ENCODE measurements at places on chromosomes 3 and 15.

- H3K27ac ChIP-seq = no peak overlapping the region
- no peak for DNase-seq
- H3K4me3 ChIP-seq = no peak overlapping the region
- no peaks in the 10 kb centered on the region for H3K36me3 ChIP-seq
- H3K27me3 ChIP-seq = peaks cover 11% of the 10 kb centered on the region
- H3K4me1 ChIP-seq = no peaks in the 10 kb centered on the region
Measured at GRCh38 chr3:73500321-73500720, 124.4 kb downstream of the PDZRN3 start.

- no peak overlapping the region for H3K27ac ChIP-seq
- H3K27me3 ChIP-seq = peaks cover 8% of the 10 kb centered on the region
- no peaks in the 10 kb centered on the region for H3K36me3 ChIP-seq
Measured at GRCh38 chr15:56758770-56759449, 25.6 kb upstream of the ZNF280D start.

DNA sequence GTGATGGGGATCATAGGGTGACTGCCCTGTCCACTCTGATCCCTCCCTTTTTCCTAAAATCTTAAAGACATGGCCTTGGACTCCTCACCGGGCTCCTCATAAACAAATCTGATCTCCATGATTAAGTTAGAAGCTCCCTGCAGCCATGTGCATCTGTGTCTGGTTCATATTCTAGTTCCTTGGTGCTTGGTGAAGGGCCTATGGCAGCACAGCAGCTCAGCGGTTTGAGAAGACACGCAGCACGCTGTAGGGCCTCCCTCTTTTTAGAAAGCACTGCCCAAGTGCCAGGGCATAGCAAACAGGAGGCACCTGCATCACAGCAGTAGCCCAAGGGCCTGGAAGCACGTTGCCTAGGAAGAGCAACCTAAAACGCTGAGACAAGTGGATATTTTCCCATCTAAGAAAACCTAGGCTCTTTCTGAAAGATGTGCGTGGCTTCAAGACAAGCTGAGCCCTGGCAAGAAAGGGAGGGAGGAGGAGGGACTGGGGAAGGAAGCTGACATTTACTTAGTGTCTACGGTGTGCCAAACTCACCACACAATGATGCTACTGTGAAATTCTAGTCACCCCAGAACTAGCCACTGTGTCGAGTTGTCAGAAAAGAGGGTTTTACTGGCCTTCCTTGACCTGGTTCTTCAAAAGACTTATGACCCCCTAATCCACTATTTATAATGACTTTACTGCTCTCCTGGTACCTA is 14.9 kb upstream of the ULK3 start:
- H3K27ac ChIP-seq = peak overlapping the region; percentile 58
- no peaks in the 10 kb centered on the region for H3K27me3 ChIP-seq

DNA sequence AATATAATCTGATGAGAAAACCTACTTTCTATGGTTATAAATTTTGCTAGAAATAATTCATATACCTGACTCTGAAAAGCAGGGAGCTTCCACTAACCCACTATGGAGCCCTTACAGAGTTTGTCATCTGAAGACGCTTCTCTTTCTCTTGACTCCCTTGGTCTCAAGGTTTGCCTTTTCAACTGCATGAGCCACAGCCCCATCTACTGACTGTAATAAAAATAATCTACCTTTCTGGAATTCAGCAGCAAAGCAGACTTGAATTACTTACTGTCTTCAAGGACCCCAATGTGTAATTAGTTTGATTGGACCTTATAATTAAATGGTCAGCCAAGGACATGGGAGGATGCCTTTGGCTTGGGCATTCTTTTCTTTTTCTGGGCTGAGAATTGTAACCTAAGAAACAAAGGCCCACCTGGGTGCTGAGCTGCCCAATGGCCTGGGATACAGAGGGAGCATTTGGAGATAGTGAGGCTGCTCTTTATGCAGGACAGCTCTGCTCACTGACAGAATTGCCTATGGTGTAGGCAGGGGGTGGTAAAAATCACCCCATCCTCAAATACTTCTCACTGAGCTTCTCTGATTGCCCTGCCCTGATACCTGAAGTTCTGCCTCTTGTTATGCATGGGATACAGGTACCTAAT is 178.6 kb upstream of the TRIM42 start:
- peaks cover 6% of the 10 kb centered on the region for H3K27me3 ChIP-seq
- H3K27ac ChIP-seq = no peak overlapping the region
- no peak for DNase-seq
- no peaks in the 10 kb centered on the region for H3K36me3 ChIP-seq
- H3K4me1 ChIP-seq = no peaks in the 10 kb centered on the region

DNA sequence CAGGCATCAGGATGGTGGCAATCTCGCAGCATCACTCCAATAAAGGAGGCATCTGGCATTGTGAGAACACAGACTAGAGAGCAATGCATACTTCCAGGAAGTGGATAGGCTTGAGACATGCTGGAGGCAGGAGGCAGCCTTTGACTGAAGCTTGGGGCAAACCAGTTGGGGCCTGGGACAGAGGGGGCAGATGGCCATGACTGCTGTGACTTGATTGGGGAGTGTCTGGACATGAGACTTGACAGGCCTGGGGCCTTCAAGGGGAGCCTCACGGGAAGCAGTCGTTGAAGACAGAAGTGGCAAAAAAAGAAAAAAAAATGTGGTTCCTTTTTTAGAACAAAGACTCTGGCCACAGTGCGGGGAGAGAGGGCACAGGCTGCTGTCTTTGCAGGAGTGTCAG is 44.7 kb upstream of the CHRNA7 start:
- peaks cover 8% of the 10 kb centered on the region for H3K4me1 ChIP-seq
- no peak for DNase-seq
- H3K36me3 ChIP-seq = no peaks in the 10 kb centered on the region

DNA sequence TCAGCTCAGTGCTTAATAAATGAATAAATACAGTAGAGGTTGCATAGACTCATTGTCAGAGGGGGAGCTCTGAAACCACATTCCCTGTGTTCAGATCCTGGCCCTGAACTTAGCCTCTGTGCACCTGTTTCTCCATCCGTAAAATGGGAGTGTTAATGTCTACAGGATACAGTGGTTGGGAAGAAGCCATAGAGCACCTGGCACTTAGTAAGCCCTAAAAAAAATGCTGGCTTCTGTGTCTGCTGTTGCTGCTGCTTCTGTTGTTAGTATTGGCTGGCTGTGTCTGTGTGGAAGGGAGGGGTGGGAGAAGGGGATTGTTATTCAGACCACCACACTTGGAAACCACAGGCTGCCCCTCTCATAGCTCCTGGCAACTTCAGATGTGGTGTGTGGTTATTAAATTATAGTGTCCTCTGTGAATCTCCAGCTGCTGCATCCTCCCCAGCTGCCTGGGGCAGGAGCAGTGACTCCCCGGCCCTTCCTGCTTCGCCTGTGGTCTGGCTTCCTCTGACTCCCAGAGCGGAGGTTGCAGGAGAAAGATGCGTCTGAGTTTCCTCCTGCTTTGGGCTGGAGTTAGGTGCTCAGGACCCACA is 31.0 kb downstream of the FGD5 start:
- no peak overlapping the region for H3K4me3 ChIP-seq
- H3K27me3 ChIP-seq = no peaks in the 10 kb centered on the region
- H3K36me3 ChIP-seq = no peaks in the 10 kb centered on the region
- DNase-seq = no peak

DNA sequence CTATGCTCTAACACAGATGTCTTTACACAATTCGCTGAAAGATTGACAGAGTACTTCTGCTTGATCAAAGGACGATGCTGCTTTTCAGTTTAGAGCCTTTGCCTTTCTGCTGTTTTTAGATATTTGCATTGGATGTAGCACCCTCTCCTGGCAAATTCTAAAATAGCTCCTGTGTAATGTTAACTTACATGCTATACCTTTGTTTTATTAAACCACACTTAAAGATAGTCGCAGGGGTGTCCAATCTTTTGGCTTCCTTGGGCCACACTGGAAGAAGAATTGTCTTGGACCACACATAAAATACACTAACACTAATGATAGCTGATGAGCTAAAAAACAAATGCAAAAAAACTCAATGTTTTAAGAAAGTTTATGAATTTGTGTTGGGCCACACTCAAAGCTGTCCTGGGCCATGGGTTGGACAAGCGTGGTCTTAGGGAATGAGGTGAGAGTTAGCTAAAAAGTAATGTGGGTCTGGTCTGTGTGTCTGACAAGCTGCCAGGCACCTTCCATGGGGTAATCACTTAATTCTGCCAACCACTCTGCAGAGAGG is 62.9 kb downstream of the ATG7 start:
- DNase-seq = peak; percentile 71
- H3K27me3 ChIP-seq = no peaks in the 10 kb centered on the region
- peaks cover 41% of the 10 kb centered on the region for H3K36me3 ChIP-seq
- H3K4me1 ChIP-seq = peaks cover 2% of the 10 kb centered on the region

DNA sequence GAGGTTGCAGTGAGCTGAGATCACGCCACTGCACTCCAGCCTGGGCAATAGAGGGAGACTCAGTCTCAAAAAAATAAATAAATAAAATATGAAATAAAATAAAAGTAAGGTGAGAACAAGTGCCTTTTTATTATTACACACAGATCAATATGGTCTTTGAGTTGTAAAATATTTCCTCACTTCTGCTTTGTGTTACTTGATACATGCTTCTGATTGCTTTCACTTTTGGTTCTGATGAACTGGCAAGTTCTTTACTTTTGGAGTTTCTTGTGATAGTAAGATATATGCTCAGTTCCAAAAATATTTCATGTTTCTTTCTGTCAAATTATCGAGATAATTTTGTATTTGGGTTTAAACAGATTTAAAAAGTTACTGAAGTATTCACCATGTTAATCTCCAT is 16.6 kb upstream of the GYG1 start:
- no peaks in the 10 kb centered on the region for H3K4me1 ChIP-seq
- H3K4me3 ChIP-seq = no peak overlapping the region
- no peaks in the 10 kb centered on the region for H3K36me3 ChIP-seq
- no peak overlapping the region for H3K27ac ChIP-seq
- H3K27me3 ChIP-seq = no peaks in the 10 kb centered on the region

GRCh38 chr3:140756240-140757016 is 78.6 kb downstream of the TRIM42 start:
- H3K4me1 ChIP-seq = peaks cover 4% of the 10 kb centered on the region
- no peaks in the 10 kb centered on the region for H3K36me3 ChIP-seq
- no peak for DNase-seq
- H3K27ac ChIP-seq = no peak overlapping the region
- H3K4me3 ChIP-seq = no peak overlapping the region

DNA sequence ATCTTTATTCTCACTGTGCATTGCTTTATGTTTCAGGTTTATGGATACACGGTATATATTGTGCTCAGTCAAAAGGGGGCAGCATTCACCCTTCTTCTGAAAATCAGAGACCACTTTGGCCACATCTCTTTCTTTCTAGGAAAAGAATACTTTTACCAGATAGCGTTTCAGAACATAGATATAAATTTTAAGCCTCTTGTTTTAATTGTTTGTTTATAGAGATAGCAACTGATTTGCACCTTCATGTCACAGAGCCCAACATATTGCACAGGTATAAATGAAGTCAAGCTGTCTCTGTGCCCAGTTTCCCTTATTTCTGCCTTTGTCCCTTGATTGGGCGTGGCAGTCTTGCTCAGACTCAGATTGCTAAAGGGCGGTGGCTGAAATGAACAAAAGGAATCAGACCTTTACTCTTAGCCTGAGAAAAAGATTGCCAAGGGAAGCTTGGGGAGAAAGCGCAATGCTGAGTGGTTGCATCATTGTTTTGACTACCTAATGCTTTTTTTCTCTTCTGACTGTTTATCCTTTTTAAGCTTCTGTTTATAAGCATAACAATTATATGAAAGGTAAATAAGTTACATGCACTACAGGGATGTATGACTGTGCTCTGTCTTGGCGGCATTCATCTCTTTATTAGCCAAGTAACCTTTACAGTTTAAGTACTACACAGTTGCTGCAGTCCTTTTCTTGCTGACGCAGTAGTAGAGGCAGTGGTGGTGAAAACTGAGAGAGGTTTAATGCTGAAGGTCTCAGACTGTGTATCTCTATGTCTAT is 70.8 kb upstream of the ZBTB20 start:
- no peak overlapping the region for H3K27ac ChIP-seq
- no peak overlapping the region for H3K4me3 ChIP-seq
- no peak for DNase-seq
- H3K4me1 ChIP-seq = no peaks in the 10 kb centered on the region
- peaks cover 6% of the 10 kb centered on the region for H3K27me3 ChIP-seq

- DNase-seq = no peak
- no peak overlapping the region for H3K27ac ChIP-seq
- H3K27me3 ChIP-seq = no peaks in the 10 kb centered on the region
- H3K36me3 ChIP-seq = peaks cover 4% of the 10 kb centered on the region
Measured at GRCh38 chr3:15023719-15024118, 41.4 kb downstream of the MRPS25 start.

GRCh38 chr3:37054370-37054769 is 61.1 kb downstream of the MLH1 start:
- no peak for DNase-seq
- no peak overlapping the region for H3K27ac ChIP-seq
- no peaks in the 10 kb centered on the region for H3K27me3 ChIP-seq
- no peaks in the 10 kb centered on the region for H3K4me1 ChIP-seq
- peaks cover 4% of the 10 kb centered on the region for H3K36me3 ChIP-seq
- no peak overlapping the region for H3K4me3 ChIP-seq

DNA sequence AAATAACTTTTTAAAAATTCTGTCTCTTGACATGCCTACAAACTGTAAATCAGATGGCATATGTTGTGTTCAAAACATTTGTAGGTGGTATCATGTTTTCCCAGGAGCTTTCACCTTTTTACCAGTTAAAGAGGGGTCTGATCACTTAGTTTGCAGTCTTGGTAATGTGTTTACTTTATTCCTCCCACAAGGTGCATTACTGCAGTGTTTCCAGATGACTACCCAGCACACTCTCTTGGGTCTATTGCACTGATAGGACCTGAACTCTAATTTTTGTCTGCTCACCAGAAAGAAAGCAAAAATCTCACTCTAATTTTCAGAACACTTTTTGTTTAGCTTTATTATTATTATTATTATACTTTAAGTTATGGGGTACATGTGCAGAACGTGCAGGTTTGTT is 734.1 kb downstream of the GBE1 start:
- H3K36me3 ChIP-seq = no peaks in the 10 kb centered on the region
- H3K4me3 ChIP-seq = no peak overlapping the region
- no peaks in the 10 kb centered on the region for H3K4me1 ChIP-seq
- H3K27me3 ChIP-seq = no peaks in the 10 kb centered on the region
- no peak overlapping the region for H3K27ac ChIP-seq

GRCh38 chr3:59273976-59274375 is 224.2 kb upstream of the CFAP20DC start:
- no peak overlapping the region for H3K4me3 ChIP-seq
- no peaks in the 10 kb centered on the region for H3K27me3 ChIP-seq
- DNase-seq = no peak
- H3K27ac ChIP-seq = no peak overlapping the region
- H3K4me1 ChIP-seq = no peaks in the 10 kb centered on the region

DNA sequence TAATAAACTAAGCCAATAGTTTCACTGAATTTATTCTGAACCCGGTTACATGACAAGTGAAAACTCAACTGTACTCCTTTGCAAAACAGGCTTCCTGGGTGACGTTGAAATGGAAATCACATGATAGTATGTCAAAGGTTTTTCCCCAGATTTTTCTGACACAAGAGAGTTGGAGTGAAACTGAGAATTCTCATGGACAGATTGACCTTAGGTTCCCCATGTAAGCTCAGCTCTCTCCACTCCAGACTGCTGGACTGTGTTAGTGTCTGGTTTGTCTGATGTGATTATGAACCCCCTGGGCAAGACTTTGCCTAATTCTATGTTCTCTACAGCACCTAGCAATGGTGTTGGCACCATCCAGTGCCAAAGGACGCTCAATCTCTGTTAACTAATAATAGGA is 219.7 kb upstream of the COL8A1 start:
- H3K4me1 ChIP-seq = no peaks in the 10 kb centered on the region
- no peaks in the 10 kb centered on the region for H3K36me3 ChIP-seq
- no peaks in the 10 kb centered on the region for H3K27me3 ChIP-seq

GRCh38 chr3:7693976-7694375 is 807.6 kb upstream of the LMCD1 start:
- no peaks in the 10 kb centered on the region for H3K36me3 ChIP-seq
- DNase-seq = no peak
- H3K27ac ChIP-seq = no peak overlapping the region
- no peaks in the 10 kb centered on the region for H3K4me1 ChIP-seq
- no peaks in the 10 kb centered on the region for H3K27me3 ChIP-seq

Data from naive thymus-derived CD8-positive, alpha-beta T cell (primary cell).